ENCODE measurements at places on chromosomes 1 and 21.

GRCh38 chr1:43706598-43707189, 642 bp upstream of the ST3GAL3 start:
- peak; percentile 2 for ATAC-seq

- ATAC-seq, result no peak
These were observed 100.5 kb upstream of the ZBTB40 start for GRCh38 chr1:22350924-22351767.

DNA sequence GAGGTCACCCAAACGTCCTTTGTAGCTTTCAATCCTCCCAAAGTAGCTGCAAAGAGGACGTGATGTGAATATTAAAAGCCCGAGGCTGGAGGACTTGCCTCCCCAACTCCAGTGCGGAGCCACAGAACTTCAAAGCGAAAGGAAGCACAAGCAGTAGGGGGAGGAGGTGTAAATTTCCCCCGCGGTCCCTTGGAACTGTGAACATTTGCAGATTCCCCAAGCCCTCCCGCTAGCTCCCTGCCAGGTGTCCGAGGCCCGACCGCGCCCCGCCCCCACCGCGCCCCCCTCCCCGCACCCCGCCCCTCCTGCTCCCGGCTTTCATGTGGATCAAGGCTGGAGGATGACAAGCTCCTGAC, 41.5 kb upstream of the HAO2 start:
- ATAC-seq, result no peak

- no peak for ATAC-seq
These were observed 262.8 kb downstream of the RWDD3 start for GRCh38 chr1:95496773-95497172.

GRCh38 chr1:179298952-179299351, 5.4 kb downstream of the SOAT1 start:
- ATAC-seq, result no peak

All from gastroesophageal sphincter (tissue), 4 donors.